ENCODE measurements at places on chromosomes 5 and 9.
A peak's percentile ranks its signal among the peaks of the same experiment; 100 is the strongest.

- peaks cover 13% of the 10 kb centered on the region for H3K4me1 ChIP-seq
- no peak for DNase-seq
- H3K36me3 ChIP-seq, result no peaks in the 10 kb centered on the region
- no peaks in the 10 kb centered on the region for H3K27me3 ChIP-seq
Observed at GRCh38 chr5:149421834-149422233, 42.7 kb upstream of the IL17B start.

- no peaks in the 10 kb centered on the region for H3K36me3 ChIP-seq
- peaks cover 41% of the 10 kb centered on the region for H3K4me1 ChIP-seq
- no peak overlapping the region for H3K4me3 ChIP-seq
- no peak overlapping the region for H3K27ac ChIP-seq
- H3K27me3 ChIP-seq, result no peaks in the 10 kb centered on the region
Observed at GRCh38 chr5:133925866-133926488, 42.4 kb downstream of the C5orf15 start.

- H3K27ac ChIP-seq, result peak overlapping the region; percentile 86
- DNase-seq, result peak; percentile 42
- peaks cover 52% of the 10 kb centered on the region for H3K36me3 ChIP-seq
- no peaks in the 10 kb centered on the region for H3K27me3 ChIP-seq
Observed at GRCh38 chr9:93119953-93120845, 13.9 kb downstream of the NINJ1 start.

GRCh38 chr5:107990881-107991810 lies 320.4 kb upstream of the EFNA5 start:
- DNase-seq, result no peak
- peaks cover 8% of the 10 kb centered on the region for H3K4me1 ChIP-seq

DNA sequence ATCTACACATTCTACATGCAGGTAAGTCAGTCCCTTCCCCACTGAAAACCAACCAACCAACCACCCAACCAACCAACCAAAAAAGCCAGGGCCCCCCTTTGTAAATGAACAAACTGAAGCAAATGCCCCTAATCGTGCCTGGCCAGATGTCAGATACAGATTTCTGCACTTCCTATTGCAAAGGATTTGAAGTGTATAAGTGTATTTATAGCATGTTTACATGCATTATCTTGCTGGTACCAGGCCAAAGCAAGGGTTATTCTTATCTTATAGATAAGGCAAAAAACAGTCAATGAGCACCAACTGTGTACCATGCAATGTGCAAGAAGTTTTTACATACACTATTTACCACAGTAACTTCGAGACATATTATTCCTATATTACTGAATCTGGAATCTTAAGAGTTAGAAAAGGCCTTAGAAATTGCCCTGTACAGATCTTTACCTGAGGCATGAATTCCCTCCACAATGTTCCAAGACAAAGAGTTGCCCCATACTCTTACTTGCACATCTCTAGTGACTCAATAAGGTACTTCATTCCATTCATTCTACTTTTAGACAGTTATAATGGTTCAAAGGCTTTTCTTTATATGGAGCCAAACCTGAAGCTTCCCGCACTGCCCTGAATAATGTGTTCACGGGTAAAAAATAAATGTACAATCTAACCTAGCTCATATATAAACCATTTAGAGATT lies 51.7 kb upstream of the NR5A1 start:
- H3K27ac ChIP-seq, result no peak overlapping the region
- H3K27me3 ChIP-seq, result peaks cover 6% of the 10 kb centered on the region
- DNase-seq, result no peak

DNA sequence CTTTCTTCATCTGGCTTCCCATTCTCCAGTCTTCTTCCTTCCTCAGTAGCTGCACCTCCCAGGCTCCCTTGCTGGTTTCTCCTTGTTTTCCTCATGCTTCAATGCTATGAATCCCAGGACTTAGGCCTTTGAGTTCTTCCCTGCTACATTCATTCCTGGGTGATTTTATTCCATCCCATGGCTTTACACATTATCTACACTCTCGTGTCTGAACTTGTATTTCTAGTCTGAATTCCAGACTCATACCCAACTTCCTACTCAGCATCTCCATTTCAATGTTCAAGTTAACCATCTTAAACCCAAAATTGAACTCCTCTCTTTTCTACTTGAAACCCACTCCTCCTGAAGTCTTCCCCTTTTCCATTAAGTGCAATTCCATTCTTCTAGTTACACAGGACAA lies 20.0 kb downstream of the SLC24A2 start:
- peaks cover 8% of the 10 kb centered on the region for H3K27me3 ChIP-seq
- H3K4me3 ChIP-seq, result no peak overlapping the region
- H3K27ac ChIP-seq, result no peak overlapping the region
- no peaks in the 10 kb centered on the region for H3K36me3 ChIP-seq
- no peaks in the 10 kb centered on the region for H3K4me1 ChIP-seq
- DNase-seq, result no peak

GRCh38 chr5:147177125-147177840 lies 57.5 kb upstream of the STK32A start:
- DNase-seq, result no peak
- peaks cover 3% of the 10 kb centered on the region for H3K27me3 ChIP-seq
- no peaks in the 10 kb centered on the region for H3K36me3 ChIP-seq
- no peak overlapping the region for H3K4me3 ChIP-seq
- H3K4me1 ChIP-seq, result no peaks in the 10 kb centered on the region

- peak overlapping the region; percentile 20 for H3K4me3 ChIP-seq
- no peaks in the 10 kb centered on the region for H3K27me3 ChIP-seq
- peaks cover 8% of the 10 kb centered on the region for H3K4me1 ChIP-seq
Observed at GRCh38 chr5:178483620-178484019, 106.6 kb downstream of the COL23A1 start.

DNA sequence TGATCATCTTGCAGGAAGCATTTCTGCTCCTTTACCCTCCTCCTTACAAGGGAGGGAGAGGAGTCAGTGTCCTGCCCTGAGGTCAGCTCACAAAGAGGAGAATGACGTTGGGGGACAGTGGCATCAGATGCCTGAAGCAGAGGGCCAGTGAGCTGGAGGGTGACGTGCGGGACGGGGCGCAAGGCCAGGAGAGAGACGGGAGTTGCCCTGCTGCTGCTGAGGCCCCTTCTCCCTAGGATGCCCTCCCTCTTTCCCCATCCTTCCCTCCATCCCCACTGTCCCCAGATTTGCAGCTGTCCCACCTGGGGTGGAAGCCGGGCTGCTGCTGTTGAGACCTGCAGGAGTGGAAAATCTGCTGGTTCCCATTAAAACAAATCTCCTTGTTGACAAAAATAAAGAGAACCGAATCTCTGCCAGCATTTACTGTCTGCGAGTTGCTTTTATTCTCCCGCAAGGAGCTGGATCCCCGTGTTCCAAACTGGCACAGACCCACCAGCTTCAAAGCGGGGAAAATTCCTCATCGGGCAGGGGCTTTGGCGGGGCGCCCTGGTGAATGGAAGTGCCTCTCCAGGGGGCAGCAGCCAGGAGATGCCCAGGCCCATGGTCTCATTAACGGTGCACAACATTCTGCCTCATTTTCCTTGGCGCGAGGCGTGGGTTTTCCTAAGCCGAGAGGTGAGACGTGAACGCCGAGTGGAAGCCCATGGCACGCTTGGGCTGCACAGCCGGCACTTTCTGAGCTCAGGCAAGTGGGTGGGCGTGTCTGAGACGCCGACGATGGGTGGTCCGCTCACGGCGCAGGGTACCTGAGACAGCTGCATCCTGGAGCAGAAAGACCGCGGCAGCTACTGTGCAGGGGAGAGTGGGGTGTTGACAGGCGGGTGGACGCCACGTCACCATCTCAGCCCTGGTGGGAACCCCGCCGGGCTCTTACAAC lies 13.9 kb upstream of the COL5A1 start:
- peaks cover 6% of the 10 kb centered on the region for H3K27me3 ChIP-seq
- DNase-seq, result no peak
- no peak overlapping the region for H3K27ac ChIP-seq
- H3K4me1 ChIP-seq, result no peaks in the 10 kb centered on the region
- no peaks in the 10 kb centered on the region for H3K36me3 ChIP-seq

DNA sequence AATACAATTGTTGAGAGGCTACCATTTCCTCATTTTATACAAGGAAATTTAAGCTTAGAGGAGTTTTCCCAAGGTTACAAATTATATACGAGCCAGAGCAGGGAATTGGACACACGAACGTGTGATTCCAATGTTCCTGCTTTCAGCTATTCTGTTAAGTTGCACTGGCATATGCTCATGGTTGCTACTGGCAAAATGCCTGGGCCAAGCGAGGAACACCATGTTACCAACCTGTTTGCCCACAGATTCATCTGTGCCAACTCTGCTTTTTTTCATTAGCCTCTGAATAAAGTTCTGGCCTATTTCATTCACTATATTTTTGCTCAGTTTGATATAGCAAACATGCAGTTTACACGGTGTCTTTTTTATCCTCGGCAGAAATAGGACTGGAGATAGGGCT lies 5.1 kb upstream of the C5orf46 start:
- H3K36me3 ChIP-seq, result no peaks in the 10 kb centered on the region
- DNase-seq, result no peak
- no peak overlapping the region for H3K4me3 ChIP-seq
- H3K27ac ChIP-seq, result no peak overlapping the region
- H3K4me1 ChIP-seq, result no peaks in the 10 kb centered on the region

DNA sequence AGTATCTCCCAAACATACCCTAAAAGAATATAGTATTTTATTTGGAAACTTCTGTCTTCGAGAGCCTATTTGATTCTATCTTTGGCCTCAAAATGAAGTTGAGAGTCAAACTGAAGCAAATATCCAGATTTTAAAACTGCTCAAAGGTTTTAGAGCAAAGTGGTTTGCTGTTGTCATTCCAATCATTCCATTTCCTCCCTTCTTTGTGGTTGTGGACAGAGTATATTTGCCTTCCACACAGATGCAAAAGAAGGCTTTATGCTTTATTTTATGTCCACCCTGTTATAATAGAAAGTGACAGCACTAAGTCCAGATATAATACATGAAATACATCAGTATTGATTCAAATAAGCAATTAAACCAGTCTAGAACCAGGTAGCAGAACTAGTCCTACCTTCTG lies 12.4 kb downstream of the GZMK start:
- H3K27me3 ChIP-seq, result no peaks in the 10 kb centered on the region
- no peaks in the 10 kb centered on the region for H3K36me3 ChIP-seq
- peaks cover 43% of the 10 kb centered on the region for H3K4me1 ChIP-seq
- no peak overlapping the region for H3K4me3 ChIP-seq

GRCh38 chr9:89536145-89536574 lies 38.2 kb upstream of the SEMA4D start:
- peaks cover 89% of the 10 kb centered on the region for H3K4me1 ChIP-seq
- no peaks in the 10 kb centered on the region for H3K36me3 ChIP-seq

GRCh38 chr9:88258601-88259000 lies 120.3 kb upstream of the SPATA31C2 start:
- peaks cover 2% of the 10 kb centered on the region for H3K4me1 ChIP-seq
- no peaks in the 10 kb centered on the region for H3K27me3 ChIP-seq
- H3K4me3 ChIP-seq, result no peak overlapping the region
- DNase-seq, result no peak
- no peaks in the 10 kb centered on the region for H3K36me3 ChIP-seq

DNA sequence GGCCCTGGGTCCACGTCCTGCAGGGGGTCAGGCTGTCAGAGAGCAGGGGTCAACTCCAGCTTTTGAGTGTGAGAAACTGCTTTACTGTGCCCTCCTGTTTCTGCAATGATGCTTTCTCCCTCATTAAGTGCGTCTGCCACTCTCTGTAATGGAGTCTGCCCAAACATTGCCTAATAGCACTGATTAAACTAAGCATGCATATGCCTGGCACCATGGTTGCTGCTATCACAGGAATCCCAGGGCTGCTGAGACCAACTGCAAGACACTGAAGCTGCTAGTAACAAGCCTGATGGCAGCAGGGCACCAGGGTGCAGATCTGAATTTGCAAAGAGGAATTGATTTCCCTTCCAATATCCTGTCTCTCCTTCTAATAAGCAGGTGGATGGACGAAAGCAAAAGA lies 125.3 kb downstream of the SLC24A2 start:
- H3K27me3 ChIP-seq, result peaks cover 27% of the 10 kb centered on the region
- no peak overlapping the region for H3K27ac ChIP-seq
- H3K4me1 ChIP-seq, result peaks cover 4% of the 10 kb centered on the region
- no peaks in the 10 kb centered on the region for H3K36me3 ChIP-seq

DNA sequence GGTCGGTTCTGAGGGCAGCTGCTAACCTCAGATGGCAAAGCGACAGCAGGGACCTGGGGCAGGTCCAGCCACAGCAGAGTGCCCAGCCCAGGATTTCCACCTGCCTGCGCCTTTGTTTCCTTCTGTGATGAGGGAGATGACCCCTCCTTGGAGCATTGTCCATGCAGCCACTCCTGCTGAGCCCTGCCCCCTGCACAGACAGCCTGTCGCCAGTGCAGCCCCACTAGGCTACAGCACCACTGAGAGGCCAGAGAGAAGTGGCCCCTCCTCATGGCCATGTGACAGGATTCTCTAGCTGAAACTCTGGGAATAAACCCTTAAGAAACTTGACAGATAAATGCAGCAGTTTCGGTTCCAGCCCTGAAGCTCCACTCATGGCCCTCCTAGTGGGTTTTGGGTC lies 10.5 kb upstream of the MRNIP start:
- peaks cover 7% of the 10 kb centered on the region for H3K4me1 ChIP-seq
- peaks cover 84% of the 10 kb centered on the region for H3K36me3 ChIP-seq
- H3K4me3 ChIP-seq, result no peak overlapping the region
- no peak for DNase-seq
- peak overlapping the region; percentile 33 for H3K27ac ChIP-seq

DNA sequence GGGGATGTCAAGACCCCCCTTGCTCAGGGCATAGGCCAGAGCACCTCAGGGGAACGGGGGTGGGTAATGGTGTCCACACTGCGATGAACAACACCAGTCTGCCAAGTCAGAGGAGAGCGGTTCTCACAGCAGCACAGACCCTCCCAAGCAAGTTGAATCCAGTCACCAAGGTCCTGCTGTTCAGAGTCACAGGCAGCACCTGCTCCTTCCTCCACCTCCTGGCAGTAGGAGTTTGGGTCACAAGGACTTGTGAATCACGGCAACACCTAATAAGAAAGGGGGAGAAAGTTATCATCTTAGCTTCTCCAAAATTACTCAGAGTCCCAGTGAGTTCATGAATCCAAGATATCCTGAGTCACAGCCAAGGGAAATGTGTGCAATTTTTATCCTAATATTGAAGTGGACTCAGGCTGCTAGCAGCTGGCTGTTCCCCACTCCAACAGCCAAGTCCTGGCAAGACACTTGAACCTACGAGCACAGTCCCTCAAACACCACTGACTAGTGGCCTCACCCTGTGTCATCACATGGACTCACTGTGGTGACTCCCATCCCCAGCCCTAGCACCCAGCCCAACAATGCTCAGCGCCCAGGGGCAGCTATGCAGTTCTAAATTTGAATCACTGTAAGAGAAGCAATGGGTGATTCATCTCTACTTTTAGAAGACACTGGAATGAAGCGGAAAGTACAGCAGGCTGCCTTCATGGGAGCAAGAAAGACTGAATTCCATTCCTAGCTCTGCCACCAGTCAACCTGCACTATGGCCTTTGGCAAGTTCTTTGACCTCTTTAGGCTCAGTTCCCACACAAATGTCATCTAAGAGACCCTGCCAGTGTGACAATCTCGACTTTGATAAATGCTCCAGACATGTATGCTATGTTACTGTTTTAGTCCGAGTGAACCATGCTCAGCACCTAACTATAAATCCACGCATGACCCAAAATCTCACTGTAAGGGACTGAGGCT lies 113.7 kb downstream of the KLHL3 start:
- H3K27ac ChIP-seq, result no peak overlapping the region
- H3K4me3 ChIP-seq, result no peak overlapping the region
- no peak for DNase-seq
- H3K27me3 ChIP-seq, result no peaks in the 10 kb centered on the region
